ENCODE measurements at places on chromosomes 12 and 14. TPM values are rescaled to one million over a fixed set of nuclear protein-coding genes. Genes with fewer than 3 reads are reported as not detected.

DNA sequence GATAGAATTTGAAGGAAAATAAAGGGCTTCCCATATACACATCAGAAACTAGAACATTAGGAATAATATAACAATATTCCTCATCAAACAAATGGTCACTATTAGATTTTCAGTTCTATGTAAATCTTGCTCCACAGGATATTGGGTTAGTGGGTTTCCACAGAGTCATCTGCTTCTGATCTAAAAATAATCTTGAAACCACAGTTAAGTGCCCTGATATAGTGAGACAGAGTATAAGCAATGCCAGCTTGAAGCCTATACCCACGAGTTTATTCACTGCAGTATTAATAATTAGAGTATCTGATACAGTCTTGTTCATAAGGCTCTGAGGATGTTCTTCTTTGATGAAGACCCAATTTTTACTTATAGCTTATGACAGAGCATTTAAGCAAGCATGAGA lies 74.5 kb upstream of the ATF7IP start:
- DNase-seq: no peak

- no peak for DNase-seq
Observed at GRCh38 chr12:94793191-94793595, 142.8 kb upstream of the TMCC3 start.

The GARIN6 gene
- not detected for total RNA-seq

DNA sequence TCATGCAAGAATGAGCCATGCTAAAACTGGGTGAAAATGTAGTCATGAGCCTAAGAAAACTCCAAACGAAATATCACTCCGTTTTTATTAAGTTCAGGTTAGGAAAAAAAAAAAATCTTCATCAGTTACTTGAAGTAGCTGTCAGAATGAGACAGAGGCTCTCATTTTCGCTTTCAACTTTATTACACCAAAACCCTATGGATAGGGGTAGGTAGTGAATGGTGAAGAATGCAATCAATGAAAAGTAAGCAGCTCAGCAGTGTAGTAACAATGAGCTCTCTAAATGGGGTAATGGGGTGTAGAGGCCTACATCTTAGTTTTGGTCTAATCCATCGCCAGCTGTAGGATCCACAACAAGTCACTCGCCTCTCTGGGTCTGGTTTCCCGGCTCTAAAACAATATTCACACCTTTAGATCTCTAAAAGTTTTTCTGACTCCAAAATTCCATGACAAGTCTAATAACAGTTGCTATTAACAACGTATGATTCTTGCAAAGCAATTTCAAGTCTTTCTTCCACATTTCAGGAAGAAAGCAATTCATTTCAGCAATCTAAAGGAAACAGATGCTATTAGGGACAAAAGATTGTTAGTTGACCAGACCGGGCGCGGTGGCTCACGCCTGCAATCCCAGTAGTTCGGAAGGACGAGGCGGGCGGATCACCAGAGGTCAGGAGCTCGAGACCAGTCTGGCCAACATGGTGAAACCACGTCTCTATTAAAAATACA lies 1.7 kb downstream of the BTBD7 start:
- no peak for DNase-seq

DNA sequence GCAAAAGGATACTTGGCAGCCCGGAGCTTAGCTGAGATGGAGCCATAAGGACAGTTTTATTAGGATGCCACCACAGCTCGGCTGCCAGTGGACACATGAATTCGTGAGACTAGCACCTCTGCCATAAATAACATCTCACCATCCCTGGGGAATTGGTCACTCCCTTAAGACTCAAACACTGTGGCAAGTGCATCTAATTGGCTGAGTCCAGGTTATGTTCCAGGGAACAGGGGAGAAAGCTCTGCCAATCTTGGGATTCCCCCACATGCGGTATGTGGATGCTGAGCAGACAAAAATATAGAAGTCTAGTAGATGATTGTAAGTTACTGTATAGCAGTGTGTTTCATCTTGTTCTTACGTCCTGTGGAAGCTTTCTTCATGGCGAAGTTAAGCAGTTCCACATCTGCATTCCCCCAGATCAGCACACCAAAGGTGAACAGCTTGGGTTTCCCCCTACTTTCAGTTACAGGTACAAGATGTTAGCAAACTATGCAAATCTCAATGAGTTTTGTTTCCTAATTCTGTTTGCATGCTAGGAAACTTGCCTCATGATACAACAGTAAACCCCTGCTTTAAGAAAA lies 131.1 kb downstream of the ETV6 start:
- no peak for DNase-seq

GRCh38 chr12:121796855-121797751 lies 3.6 kb upstream of the RHOF start:
- DNase-seq: no peak

The SLC7A8 gene
- total RNA-seq: 62.3 TPM

- DNase-seq: no peak
Observed at GRCh38 chr12:66152732-66153131, 17.1 kb downstream of the TMBIM4 start.

DNA sequence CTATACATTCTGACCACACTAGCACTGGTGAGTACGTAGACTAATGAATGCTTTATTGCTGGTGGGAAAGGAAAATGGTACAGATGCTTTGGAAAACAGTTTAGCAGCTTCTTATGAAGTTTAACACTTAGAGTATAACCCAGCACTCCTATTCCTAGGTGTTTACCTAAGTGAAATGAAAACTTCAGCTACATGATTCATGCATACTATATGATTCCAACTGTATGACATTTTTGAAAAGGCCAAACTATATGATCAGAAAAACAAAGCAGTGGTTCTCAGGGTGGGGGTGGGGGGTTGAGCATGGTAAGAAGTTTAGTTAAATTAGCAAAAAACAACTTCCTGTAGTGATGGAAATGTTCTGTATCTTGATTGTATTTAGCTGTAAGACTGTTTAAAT lies 22.1 kb upstream of the ARID4A start:
- no peak for DNase-seq

- DNase-seq: no peak
Observed at GRCh38 chr14:22178333-22178839, 410.6 kb downstream of the DAD1 start.

The INSM2 gene
- not detected for total RNA-seq

DNA sequence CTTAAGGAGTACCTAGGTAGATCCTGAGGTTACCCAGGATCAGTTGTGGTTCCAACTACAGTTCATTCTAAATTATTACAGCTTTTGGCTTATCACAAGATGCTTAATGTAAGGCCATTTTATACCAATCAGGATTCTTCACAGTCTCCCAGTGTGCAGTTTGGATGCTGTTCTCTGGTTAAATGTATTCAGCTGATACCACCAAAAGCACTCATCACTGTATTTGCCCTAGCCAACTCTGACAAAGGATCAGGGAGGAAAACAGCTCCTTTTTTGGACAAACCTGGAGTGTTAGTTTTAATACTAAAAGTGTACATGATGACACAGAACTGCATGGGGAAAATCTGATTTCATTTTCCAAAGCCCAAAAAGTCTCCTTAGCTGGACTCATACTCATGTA lies 19.5 kb downstream of the DMAC2L start:
- DNase-seq: no peak

GRCh38 chr14:104081951-104082464 lies 3.5 kb upstream of the ASPG start:
- no peak for DNase-seq

The ADCY4 gene
- 3.4 TPM for total RNA-seq

DNA sequence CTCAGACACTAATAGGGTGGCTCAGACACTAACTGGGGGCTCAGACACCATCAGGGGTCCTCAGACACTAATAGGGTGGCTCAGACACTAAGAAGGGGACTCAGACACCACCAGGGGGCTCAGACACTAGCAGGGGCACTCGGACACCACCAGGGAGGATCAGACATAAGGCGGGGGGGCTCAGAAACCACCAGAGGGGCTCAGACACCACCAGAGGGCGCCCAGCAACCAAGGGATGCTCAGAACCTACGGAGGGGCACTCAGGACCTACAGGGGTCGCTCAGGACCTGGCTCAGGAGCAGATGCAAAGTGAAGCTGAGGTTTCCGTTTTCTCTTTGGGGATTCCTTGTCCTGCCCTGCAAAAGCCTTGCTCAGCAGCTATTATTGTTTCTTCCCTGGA lies 448.5 kb downstream of the TMEM121 start:
- DNase-seq: no peak

DNA sequence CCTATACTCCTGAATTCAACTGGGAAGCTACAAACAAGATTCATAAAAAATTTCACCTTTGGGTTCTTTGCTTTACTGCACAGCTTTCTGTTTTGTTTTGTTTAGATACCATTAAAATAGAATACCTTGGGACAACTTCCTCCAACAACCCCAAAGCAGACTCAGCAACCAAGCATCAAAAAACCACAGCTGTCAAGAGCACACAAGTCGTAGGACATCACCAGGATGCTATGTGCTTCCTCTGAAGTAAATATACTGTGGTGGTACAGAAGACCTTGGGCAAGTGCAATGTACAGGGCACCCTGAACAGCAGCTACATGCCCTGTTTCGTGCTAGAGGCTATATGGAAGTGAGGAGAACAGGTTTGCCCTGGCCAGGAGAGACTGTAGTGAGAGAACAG lies 359.3 kb downstream of the BCL11B start:
- DNase-seq: no peak

GRCh38 chr14:94129111-94129757 lies at the start of gene IFI27L2:
Gene IFI27L2, minus strand, starts transcription at chr14:94129604. Its CDS starts 40 bp downstream, at chr14:94129564.
- no peak for DNase-seq

GRCh38 chr14:103109535-103110441 lies 13.5 kb upstream of the TNFAIP2 start:
- DNase-seq: no peak

Measured in mesothelial cell of epicardium (in vitro differentiated cells).